ENCODE measurements at places on chromosomes 1 and 21.
A peak's percentile ranks its signal among the peaks of the same experiment; 100 is the strongest.

GRCh38 chr1:210587566-210587965 lies 258.9 kb downstream of the HHAT start:
- DNase-seq = no peak

DNA sequence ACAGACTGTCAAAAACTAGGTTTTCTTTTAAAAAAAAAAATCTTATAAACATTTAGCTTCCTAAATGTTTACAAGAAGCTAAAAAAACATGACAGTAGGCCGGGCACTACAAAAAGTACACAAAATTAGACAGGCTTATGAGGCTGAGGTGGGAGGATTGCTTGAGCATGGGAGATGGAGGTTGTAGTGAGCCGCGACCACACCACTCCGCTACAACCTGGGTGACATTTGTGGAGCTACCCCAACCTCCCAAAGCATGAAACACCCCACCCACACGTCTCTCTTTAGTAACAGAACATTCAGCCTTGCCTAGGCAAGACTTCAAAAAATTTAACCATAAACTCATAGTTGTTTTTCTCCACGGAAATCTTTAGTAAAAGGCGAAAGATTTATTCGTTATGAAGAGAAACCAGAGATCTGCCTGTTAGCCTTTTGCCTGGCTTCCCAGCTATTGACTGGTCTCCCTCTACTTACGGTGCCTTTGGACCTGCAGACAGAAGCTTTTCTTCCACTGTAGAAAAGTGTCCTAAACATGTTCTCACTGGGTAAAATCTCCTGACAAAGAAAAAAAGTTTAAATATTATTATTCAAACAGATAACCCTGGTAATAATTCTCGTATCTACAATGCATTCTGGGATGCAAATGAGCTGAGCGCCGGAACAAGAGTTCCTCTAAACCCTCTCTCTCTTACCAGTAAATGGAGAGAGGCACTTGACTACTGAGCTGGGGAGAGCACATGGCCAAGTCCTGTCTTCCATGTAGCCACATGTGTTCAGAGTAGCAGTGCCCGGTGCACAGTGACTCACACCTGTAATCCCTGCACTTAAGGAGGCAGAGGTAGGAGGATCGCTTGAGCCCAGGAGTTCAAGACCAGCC lies 9.2 kb downstream of the RNU5D-1 start:
- no peak for DNase-seq

- no peak for DNase-seq
Measured at GRCh38 chr1:111813440-111814304, 58.0 kb downstream of the DDX20 start.

- DNase-seq = no peak
Measured at GRCh38 chr1:161214369-161214768, 726 bp upstream of the FCER1G start.

DNA sequence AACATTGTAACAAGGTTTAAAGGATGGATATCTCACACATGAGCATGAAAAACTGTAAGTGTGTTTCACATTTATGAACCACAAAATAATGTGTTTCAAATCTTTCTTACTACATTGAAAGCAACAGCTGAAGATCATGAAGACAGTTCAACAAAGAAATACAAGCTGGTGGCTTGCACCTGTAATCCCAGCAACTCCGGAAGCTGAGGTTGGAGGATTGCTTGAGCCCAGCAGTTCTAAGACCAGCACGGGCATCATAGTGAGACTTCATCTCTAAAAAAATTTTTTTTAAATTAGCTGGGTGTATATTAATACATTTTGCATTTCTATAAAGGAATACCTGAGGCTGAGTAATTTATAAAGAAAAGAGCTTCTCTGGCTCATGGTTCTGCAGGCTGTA lies 27.1 kb upstream of the C1orf198 start:
- DNase-seq = no peak

DNA sequence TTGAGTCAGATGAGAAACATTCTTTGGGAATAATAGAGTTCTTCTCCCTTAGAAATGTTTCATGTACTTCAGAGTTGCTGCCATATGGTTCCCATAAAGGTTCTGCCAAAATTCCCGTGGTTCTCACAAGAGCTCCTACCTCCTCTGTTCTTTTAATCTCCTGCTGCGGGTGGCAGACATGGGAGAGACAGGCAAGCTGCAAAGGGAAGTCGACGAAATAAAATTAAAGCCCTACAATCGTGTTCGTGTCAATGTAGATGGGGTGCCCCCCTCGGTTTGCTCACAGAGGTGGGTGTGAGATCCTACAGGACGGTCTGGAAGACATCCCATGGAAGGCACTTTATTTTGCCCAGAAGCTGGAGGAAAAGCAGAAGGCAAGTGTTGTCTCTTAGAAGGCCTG lies 276.0 kb downstream of the RWDD3 start:
- DNase-seq = no peak

DNA sequence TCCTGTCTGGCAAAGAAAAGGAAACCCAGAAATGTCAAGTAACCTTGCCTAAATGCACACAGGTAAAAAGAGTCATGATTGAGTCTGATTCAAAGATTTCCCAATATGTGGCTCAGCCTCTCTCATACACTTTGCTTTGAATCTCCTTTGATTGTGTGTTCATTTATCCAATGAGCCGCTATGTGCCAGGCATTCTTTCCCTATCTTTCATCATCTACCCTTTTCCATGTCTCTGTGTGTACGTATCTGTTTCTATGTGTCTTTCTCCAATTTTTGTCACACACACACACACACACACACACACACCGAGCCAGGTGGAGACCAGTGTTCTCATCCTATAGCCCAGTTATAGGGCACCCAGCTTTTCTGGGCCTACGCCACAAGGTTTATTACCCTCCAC lies 35.7 kb upstream of the BCL9 start:
- DNase-seq = no peak

DNA sequence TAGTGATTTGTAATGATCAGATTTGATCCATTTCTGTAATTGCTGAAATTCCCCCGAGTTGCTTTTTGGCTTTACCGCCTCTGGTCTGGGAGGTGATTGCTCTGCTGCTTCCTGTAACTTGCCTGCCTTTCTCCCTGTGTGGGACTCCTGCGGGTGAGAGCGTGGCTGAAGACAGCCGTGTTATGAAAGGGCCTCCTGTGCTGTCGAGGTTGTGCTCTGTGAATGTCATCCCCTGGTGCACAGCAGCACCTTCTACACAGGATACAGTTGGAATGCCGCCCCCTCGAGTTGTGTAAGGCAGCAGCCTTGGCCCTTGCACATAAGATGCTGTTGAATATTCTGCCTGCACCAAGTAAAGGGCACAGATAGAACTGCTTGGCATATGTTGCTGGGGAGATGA lies 5.9 kb downstream of the SOD1 start:
- DNase-seq = no peak

DNA sequence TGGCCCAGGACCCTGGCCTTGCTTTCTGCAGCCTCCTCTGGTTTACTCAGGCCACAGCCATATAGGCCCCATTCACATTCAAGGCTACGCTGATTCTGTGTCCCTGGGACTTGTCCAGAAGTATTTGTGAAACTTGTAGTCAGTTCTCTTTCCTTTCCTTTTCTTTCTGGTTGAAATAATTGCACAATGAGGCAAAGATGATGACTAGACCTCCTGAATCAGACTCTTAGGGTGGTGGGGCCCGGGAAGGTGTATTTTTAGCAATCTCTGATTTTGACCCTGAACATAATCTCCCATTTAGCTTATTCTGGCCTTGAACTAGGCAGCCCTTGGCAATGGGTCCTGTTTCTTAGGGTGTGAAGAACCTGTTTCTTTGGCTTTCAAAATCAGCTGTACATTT lies 39.9 kb downstream of the STUM start:
- DNase-seq = no peak

- DNase-seq = no peak
Measured at GRCh38 chr21:36479415-36480402, at the start of gene CLDN14. Gene CLDN14 (minus strand): TSS chr21:36480122. CDS start chr21:36461695, 18,427 bp downstream.

GRCh38 chr1:15113146-15113545 lies 40.4 kb upstream of the TMEM51 start:
- no peak for DNase-seq

GRCh38 chr1:56808410-56808809 lies 10.8 kb downstream of the FYB2 start:
- no peak for DNase-seq

DNA sequence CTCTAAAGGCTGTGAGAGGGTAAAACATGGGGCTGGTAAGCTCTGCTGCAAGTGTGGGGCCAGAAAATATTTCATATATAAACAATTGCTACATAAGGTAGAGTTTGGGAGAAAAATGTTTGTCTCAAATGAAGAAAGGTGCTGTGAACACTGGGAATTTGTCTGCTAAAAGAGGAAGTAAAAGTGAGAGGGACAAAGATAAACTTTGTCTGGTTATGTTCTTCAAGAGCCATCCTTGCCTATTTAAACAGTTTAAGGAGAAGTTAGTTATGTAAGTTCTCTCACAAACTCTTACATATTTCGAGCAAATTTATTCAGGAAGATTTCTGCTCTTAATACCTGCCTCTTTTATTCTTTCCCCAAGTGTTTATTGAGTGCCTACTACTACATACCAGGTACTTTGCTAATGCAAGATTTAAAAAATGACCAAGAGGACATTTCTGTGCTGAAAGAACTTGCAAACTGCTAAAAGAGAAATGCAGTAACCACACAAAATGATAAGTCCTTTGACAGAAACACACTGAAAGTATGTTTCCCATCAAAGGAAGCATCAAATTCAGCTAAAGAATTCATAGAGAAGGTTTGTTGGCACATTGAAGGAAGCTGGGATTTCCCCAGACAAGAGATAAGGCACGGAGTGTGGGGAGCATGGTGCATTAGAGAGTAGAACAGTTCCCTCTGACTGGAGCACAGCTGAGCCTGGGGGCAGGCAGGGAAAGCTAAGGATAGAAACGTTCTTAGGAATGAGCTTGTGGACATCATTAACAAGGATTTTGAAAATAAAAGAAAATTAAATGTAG lies 549.1 kb downstream of the PTBP2 start:
- DNase-seq = no peak

DNA sequence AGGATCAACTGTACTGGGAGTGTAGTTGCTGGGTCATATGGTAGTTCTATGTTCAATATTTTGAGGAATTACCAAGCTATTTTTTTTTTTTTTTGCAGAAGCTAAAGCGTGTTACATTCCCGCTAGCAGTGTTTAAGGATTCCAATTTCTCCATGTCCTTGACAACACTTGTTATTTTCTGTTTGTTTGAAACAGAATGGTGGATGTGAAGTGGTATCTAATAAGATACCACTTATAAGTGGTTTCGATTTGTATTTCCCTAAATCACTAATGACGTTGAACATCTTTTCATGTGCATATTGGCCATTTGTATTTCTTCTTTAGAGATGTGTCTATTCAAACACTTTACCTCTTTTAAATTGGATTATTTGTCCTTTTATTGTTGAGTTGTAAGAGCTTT lies 112.2 kb downstream of the DISP1 start:
- no peak for DNase-seq

DNA sequence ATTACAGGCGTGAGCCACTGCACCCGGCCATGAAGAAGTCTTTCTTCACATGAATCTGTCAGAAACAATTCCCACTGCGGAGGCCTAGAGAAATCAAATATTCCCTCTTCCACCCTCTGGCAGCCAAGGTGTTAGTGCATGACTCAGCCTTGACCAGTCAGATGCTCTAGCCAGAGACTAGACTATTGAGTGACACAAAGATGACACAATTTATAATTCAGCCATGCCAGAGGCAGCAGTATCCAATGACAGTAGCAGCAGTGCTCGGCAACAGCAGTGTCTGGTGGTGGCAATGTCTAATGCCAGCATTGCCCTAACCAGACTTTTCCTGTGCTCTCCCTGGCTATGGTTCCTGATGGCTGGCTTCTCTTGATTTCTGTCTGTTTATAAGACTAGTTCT lies 8.7 kb downstream of the CTXND2 start:
- no peak for DNase-seq

- no peak for DNase-seq
Measured at GRCh38 chr1:178727014-178727895, 2.2 kb downstream of the RALGPS2 start.

GRCh38 chr1:65395887-65396612 lies 24.4 kb upstream of the LEPR start:
- DNase-seq = no peak

DNA sequence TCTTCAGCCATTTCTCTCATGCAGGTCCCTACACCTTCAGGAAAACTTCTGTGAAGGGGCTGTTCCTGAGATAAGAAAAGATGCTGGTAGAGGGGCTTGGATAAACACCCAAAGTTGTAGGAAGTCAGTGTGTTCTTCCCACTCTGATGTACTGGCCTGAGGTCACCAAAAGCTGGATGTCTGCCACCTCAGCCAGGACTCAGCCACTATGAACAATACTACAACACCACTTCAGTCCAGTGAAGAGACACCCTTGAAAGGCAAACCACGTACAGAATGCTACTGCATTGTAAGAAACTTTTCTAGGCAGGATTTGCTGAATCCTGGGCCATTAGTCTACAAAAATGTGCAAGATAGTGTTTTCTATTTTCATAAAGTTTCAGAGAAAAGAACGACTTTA lies 2.4 kb downstream of the PTPN14 start:
- no peak for DNase-seq

DNA sequence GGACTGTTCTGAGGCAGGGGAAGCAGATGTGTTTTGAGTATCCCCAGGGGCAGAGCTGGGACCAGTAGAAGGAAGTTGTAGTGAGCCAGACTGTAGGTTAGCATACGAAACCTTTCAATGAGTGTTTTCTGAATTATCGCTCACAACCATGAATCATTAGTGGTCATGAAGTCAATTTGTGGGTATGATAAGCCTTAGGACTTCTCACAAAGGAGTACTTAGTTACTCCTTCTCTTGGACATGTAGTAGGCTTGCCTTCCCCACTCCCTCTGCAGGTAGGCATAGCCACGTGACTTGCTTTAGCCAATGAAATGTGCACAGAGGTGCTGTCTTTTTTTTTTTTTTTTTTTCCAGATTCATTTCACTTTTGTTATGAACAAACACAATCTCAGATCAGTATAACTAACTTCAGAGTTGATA lies 23.9 kb upstream of the FAAH start:
- no peak for DNase-seq

- no peak for DNase-seq
Measured at GRCh38 chr1:10361515-10361914, 37.3 kb upstream of the PGD start.

DNA sequence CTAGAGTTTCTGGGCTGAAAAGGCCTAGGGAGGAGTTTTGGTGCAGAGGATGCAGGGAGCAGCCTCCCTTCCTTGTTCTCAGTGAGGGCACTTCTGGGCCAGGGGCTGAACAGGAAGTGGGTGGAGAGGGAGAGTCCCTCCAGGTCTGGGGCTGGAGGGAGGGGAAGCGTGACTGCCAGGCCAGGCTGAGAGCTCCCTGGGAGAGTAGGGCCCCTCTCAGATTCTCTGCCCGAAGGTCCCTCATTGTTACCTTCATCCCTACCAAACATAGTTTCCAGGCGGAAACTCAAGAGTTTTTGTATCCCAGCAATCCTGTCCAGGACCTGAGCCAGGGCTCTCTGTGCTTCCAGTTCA lies 36.8 kb downstream of the CITED4 start:
- no peak for DNase-seq

- DNase-seq = no peak
Measured at GRCh38 chr1:237542525-237543418, 347.9 kb downstream of the ZP4 start.

GRCh38 chr1:201739492-201740085 lies 89.4 kb upstream of the IPO9 start:
- DNase-seq = peak; percentile 10
